ENCODE measurements at places on chromosomes 12 and 14. TPM values are rescaled to one million over a fixed set of nuclear protein-coding genes. Genes with fewer than 3 reads are reported as not detected.

The TXNRD1 gene
- total RNA-seq: 195 TPM

The KLHL33 gene
- 0.46 TPM for total RNA-seq

The PZP gene
- total RNA-seq: not detected

The KRT77 gene
- total RNA-seq: not detected

The CD69 gene
- total RNA-seq: 11.5 TPM

The RAD9B gene
- total RNA-seq: 0.31 TPM

The INHBE gene
- 0.25 TPM for total RNA-seq

The GALNT8 gene
- total RNA-seq: 2.5 TPM

The PA2G4 gene
- total RNA-seq: 106 TPM

The ZFHX2 gene
- 1.8 TPM for total RNA-seq

The CHST11 gene
- 43.9 TPM for total RNA-seq

The NELL2 gene
- total RNA-seq: 22.9 TPM

The FBLN5 gene
- total RNA-seq: 166 TPM

The TSPAN19 gene
- total RNA-seq: not detected

The FAIM2 gene
- 0.36 TPM for total RNA-seq

The POLE2 gene
- total RNA-seq: 1.9 TPM

DNA sequence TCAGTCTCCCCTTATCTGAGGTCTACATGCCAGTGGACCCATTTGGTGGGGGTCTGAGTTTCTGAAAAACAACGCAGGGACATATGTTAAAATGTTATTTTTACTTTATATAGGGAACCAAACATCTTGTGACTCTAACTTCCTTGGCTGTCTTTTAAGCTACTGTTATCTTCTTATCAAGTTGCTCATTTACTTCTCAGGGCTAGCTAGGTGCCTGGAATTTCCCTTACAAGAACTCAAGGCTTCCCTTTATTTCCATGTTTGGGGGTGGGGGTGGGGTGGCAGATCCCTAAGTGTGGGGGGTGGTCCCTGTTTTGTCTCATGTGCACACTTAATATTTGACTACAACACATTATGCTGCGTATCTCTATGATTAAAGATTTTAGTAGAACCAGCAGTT is 31.6 kb downstream of the PPP1R36 start:
- no peak for DNase-seq

GRCh38 chr12:57983146-57983857 is 41.9 kb downstream of the ATP23 start:
- no peak for DNase-seq

- no peak for DNase-seq
These were observed 40.7 kb downstream of the LRRIQ1 start for GRCh38 chr12:85076688-85077430.

- no peak for DNase-seq
These were observed 1.4 kb downstream of the ASIC1 start for GRCh38 chr12:50058743-50059312.

- DNase-seq: no peak
These were observed 125.5 kb downstream of the MDGA2 start for GRCh38 chr14:47549886-47550285.

GRCh38 chr12:124299628-124300388 is 4.9 kb downstream of the RFLNA start:
- DNase-seq: no peak

GRCh38 chr12:69415471-69416275 is 54.5 kb upstream of the FRS2 start:
- DNase-seq: peak; percentile 28

- peak; percentile 55 for DNase-seq
These were observed 201.9 kb downstream of the DAD1 start for GRCh38 chr14:22386924-22387775.

DNA sequence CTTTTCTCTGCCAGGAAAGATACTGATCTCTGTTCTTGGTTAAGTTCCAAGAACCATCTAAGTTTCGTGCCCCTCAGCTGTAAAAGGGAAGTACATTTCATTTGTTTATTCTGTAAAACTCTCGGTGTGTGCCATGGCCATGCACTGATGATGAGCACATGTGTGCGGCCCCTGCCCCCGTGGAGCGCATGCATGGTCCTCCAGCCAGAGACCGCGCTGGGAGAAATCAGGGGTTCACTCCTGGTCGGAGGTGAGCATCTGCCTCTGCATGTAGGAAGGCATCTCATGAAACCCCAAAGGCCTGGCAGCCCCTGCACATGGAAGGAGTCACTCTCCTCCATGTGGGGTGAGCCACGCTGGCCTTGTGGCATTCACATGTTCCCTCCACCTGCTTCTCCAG is 102.5 kb upstream of the RTL1 start:
- DNase-seq: no peak

DNA sequence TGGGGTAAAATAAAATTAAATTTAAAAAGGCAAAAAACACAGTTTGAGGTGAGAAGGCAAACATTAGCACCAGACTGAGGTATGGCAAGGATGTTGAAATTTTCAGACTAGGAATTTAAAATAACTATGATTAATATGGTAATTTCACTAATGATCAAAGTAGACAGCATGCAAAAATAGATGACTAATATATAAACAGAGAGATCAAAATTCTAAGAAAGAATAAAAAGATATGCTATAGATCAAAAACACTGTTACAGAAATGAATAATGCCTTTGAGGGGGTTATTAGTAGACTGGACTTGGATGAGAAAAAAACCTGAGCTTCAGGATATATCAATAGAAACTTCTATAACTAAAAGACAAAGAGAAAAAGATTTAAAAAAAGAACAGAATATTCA is 14.4 kb upstream of the GALNT8 start:
- no peak for DNase-seq

- DNase-seq: no peak
These were observed 144.0 kb upstream of the PLEKHG7 start for GRCh38 chr12:92558806-92559205.

DNA sequence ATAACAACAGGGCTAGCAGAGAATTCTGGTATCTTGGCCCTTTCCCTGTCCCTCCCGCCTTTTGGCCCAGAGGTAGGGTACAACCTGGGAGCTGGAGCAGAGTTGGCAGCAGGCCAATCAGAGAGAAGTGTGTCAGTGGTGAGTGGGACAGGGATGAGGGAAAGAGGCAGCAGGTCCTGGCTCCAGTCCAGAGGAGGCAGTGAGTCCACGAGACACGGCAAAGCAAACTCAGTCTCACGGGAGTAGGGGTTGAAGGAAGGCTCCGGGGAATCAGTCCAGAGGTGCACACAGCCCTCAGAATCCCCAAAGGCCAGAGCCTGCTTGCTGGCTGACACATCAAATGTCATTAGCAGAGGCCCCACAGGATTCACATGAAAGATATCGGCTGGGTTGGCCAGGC is 7.3 kb downstream of the PAN2 start:
- DNase-seq: no peak

GRCh38 chr12:38662829-38663228 is 242.6 kb downstream of the CPNE8 start:
- DNase-seq: no peak

- no peak for DNase-seq
These were observed 7.9 kb downstream of the SERPINA1 start for GRCh38 chr14:94380225-94381148.

DNA sequence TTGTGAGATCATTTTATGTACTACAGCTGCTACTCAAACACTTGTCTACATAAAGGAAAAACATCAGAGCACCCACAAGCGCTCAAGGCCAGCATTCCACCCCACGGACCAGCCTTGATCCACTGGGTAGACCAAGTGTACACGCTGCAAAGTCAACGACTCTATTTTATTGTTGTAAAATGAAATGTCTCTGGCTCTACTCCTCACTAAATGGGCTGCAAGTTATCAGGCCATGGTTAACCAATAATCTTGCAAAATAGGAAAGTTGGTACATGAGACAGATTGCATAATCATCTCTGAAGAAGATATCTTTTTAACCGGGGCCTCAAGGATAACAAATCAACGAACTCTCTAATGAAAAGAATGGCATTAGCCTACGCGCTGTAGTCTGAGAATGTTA is 69.9 kb upstream of the FOXN3 start:
- DNase-seq: no peak

- DNase-seq: no peak
These were observed 369.8 kb downstream of the AACS start for GRCh38 chr12:125434936-125435443.

DNA sequence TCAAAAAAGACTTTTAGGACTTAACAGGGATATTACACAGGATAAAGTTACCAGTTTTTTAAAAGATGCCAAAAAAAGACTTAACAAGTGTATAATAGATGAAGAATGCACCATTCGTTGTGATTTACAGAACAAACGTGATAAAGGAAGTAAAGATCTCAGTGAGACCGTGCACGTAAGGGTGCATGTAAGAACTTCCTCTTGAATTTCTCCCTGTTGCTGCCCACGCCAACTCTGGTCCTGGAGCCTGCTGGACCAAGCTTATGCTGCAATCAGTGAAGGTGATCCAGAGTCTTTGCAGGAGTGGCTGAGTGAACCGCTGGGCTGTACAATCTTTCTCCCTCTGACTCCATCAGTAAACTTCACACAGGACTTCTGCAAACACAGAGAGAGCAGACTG is 593.7 kb downstream of the TMEM121 start:
- no peak for DNase-seq

- no peak for DNase-seq
These were observed 6.3 kb downstream of the LTBR start for GRCh38 chr12:6390084-6390799.

DNA sequence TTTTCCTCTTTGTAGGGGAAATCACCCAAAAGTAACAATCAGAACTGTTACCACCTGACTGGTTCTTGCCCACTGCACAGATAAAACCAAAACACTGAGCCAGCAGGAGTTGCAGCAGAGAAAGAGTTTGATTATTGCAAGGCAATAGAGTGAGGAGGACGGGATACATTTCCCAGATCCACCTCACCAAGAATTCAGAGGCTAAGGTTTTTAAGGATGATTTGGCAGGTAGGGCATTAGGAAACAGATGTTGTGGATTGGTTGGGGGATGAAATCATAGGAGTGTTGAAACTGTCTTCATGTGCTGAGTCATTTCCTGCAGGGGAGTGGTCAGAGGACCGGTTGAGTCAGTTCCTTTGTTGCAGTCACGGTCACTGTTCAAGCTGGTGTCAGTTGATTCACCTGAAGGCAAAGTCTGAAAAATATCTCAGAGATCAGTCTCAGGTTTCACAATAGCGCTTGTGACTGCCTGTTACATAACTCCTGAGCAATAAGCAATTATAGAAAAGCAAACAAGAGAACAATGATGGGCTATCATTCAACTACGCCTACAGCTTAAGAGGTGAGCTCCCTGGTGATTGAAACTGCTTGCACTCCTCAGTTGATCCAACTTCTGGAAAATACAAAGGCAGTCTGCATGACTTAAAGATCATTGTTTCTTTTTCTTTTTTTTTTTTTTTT is 20.3 kb upstream of the AMN1 start:
- DNase-seq: peak; percentile 25

DNA sequence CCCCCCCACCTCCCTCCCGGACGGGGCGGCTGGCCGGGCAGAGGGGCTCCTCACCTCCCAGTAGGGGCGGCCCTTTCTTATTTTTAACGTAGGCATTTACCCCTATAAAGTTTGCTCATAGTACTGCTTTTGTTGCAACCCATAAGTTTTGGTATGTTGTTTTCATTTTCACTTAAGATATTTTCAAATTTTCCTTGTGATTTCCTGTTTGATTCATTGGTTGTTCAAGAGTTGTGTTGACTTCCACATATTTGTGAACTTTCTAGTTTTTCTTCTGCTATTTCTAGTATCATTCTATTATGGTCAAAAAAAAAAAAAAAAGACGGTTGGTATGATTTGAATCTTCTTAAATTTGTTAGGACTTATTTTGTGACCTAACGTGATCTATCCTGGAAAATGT is 6.5 kb downstream of the NOXRED1 start:
- no peak for DNase-seq

DNA sequence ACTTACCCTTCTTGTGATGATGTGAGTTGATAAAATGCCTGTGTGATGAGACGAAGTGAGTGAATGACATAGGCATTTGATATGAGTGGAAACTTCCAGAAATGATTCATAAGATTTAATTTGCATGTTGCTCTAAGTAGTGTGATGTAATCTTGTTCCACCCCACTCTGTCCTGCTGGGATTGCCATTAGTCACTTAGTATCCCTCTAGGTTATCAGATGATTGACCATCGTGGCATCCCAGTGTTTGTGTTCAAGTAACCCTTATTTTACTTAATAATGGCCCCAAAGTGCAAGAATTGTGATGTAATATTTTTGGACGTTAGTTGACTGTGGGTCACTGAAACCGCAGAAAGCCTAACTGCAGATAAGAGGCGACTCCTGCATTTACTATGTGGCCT is 214.4 kb upstream of the DIO2 start:
- DNase-seq: no peak

GRCh38 chr12:4432878-4433744 is 12.5 kb downstream of the FGF6 start:
- no peak for DNase-seq

Data from omental fat pad (tissue), 4 donors.